ENCODE measurements at places on chromosomes 5 and 9.

DNA sequence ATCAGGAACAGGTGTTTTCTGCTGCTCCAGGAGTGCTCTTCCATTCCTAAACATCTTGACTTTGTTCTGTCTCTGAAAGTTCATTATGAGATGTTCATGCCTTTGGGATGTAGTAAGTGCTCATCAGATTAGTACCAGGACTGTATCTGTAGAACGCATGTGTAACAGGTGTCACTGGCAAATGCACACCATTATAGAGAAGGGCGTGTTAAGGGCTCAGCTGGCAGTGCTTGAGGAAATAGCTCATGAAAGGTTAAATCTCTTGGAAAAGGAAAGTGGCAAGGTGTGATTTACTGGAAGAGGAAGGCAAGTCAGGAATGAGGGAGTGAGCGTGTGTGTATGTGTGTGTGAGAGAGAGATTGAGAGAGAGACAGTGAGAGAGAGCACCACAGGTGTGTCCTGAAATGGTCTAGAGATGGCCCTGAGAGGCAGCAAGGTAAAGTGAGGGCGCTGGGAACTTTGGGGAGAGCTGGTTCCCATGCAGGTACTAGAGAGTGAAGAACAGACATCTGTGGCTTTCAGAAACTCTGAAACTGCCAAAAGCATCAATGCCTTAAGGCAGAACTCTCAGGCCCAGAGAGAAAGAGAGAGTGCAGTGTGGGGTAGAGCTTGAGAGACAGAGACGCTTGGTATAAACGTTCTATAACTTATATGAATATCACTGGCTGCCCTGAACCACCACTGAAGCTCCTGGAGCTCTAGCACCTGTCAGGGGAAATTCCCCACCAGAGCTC, 13.7 kb upstream of the CXCL14 start:
- DNase-seq = no peak

- DNase-seq = no peak
These were observed 345.9 kb upstream of the RIOK2 start for GRCh38 chr5:97528941-97529340.

GRCh38 chr5:74519679-74520078, 120.8 kb downstream of the ENC1 start:
- no peak for DNase-seq

DNA sequence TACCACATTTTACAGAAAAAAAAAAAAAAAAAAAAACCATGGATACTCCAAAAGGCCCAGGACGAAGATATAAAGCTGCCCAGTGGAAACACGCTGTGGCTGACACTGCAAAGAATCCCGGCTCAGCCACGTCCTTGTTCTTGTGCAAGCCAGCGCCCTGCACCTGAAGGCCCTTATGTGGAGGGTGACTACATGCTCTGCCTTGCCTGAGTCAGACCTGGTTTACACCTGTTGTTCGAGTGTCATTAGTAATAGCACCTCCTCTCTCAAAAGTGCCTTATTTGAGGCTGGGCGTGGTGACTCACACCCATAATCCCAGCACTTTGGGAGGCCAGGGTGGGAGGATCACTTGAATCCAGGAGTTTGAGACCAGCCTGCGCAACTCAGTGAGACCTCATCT, 54.3 kb upstream of the ZSWIM6 start:
- DNase-seq = no peak

DNA sequence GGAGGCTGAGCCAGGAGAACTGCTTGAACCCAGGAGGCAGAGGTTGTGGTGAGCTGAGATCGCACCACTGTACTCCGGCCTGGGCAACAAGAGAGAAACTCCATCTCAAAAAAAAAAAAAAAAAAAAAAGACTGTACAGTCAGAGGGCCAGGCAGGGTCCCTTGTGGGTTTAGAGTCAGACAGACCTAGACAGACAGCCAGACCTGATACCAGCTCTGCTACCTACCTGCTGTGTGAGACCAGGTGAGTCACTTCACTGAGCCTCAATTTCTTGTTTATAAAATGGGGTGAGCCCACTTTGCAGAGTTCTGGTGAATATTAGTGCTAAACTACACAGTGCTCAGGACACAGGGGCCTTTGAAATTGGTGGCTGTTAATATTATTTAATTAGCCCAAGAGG, 19.7 kb downstream of the TRIM14 start:
- DNase-seq = no peak

DNA sequence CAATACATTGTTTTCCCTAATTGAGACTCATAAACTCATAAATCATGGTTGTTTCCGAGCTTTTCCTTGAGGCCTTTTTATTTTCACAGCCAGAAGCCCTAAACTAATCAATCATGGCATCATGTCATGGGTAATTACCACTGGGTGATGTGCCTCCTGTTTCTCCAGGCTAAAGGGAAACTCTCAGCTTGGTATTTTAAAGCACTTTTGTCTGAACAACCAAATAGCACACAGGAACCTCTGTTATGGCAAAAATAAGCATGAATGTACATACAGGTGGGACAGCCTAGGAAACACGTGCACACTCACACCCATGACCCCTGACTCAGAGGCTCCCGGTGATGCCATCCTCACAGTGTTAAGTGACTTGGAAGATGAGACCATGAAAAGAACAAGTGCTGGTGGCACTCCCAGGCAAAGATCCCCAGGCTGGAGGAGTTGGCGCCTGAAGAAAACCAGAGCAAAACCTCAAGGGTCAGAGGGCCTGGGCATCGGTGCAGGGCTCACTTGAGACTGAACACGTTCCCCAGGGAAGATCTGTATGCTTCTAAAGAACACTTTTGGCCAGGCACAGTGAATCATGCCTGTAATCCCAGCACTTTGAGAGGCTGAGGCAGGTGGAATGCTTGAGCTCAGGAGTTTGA, 154.3 kb downstream of the ROR2 start:
- DNase-seq = no peak

- no peak for DNase-seq
These were observed 237.4 kb upstream of the PRDM9 start for GRCh38 chr5:23269981-23270380.

DNA sequence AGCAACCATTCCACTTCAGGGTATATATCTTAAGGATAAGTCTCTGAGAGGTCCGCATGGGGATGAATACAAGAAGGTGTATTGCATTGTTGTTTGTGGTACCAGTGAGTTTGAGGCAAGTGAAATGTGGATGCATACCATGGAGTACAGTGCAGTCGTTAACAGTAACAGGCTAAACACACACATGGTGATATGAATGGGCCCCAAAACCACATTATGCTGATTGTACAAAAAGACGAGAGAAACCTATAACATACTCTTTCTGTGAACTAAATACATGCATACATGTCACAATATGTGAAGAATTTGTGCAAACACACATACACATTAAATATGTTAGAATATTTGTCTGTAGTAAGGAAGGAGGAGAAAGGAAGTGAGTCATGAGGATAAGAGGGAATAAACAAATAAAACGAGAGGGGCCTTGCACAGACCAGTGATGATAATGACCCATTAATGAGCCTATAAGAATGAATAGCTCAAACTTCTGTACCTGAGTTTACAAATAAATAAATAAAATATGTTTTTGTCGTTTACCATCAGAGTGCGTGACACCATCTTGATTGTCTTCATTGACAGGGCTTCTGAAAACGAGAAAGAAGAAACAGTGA, 66.5 kb upstream of the RICTOR start:
- no peak for DNase-seq

- no peak for DNase-seq
These were observed 10.2 kb upstream of the GPR150 start for GRCh38 chr5:95609711-95610110.

GRCh38 chr5:14593326-14594021, 11.9 kb downstream of the OTULINL start:
- DNase-seq = no peak

DNA sequence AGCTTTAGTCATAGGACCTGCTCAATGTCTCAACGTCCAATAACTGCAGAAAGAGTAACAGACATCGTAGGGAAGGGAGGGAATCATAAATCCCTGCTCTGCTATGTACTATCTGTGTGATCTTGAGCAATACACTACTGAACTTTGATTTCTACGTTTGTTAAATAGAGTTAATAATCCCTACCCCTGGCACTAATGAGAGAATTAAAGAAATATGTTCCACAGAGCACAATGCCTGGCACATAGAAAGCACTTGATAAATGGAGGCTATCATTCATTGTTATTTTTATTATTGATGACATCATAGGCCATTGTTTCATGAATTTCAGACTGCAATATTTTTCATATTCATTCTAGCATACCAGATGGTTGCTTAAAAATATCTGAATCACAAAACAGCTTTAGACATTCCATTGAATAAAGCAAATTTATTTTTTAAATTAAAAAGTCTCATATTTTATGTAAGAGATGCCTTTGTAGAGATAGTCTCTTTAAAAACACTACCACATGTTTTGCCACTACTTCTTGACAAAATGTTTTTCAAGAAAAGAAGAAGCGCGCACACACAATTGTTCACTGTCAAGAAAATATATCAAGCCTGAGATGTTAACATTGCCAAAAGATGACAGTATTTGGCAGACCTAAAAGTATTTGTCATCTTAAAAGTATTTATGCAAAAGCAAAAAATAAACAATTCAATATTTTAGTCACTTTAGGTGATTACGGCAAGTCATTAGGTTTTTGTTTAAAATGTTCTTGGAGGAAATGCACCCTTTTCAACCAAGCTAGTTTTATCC, 108.5 kb downstream of the EBF1 start:
- no peak for DNase-seq

GRCh38 chr9:110256380-110257096, at the start of gene TXN:
TSS of gene TXN (minus strand) at chr9:110256507. CDS start at chr9:110256435, 72 bp downstream.
- peak; percentile 92 for DNase-seq

DNA sequence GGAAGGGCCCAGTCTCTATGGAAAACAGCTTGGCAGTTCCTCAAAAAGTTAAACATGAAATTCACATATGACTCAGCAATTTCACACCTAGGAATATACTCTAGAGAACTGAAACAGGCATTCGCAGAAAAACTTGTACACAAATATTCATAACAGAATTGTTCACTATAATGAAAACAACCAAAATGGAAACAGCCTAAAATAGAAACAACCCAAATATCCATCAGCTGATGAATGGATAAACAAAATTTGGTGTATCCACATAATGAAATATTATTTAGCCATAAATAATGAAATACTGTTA, 4.8 kb upstream of the GPR150 start:
- no peak for DNase-seq

- no peak for DNase-seq
These were observed 140.2 kb downstream of the CEP120 start for GRCh38 chr5:123283031-123283430.

DNA sequence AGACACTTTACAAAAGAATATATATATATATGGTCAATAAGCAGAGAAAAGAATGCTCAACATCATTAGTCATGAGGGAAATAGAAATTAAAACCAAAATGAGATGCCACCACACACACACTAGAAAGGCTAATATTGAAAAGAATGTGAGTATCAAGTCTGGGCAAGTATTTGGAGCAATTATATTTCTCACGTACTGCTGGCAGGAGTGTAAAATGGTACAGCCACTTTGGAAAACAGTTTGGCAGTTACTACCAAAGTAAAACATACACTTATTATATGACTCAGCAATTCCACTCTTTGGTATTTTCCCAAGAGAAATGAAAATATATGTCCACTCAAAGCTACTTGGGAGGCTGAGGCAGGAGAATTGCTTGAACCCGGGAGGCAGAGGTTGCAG, 29.8 kb downstream of the NEUROG1 start:
- no peak for DNase-seq

- DNase-seq = peak; percentile 64
These were observed 4.6 kb downstream of the CSF1R start for GRCh38 chr5:150081541-150082283.

GRCh38 chr5:44932922-44933585, 124.3 kb downstream of the MRPS30 start:
- no peak for DNase-seq

DNA sequence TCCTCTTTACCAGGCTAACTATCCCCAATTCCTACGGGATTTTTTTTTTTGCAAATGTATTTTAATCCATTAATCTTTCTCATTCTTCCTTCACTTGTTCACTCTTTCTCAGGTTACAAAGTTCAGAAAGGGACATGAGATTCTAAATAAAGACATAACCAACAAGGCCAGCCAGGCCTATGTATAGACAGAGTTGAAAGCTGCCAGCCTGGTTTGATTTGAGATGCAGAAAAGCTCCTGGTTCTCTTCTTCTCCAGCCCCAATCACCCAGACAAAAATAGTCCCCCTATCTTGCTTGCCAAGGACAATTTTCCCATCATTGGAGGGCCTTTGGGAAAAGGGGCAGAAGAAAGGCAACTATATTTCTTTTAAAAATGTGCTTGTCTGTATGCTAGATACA, 398.8 kb downstream of the NFIB start:
- DNase-seq = no peak

DNA sequence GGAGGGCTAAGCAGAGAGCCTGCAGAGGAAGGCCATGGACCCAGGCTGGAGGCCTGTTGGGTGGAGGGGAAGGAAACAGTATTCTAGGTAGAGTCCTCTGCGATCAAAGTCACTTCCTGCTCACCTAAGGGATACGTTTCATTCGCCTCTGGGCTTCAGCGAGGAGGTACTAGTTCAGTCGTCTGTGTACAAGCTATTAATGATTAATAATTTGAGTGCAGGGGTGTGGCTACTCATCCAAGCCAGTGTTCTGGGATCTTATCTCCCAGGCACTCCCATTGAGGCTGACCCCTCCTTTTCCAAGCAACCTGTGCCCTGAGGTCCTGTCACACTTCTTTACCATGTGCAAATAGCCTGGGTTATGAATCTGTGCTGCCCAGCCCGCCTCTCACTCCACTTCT, 25.2 kb downstream of the RALGPS1 start:
- DNase-seq = peak; percentile 48

DNA sequence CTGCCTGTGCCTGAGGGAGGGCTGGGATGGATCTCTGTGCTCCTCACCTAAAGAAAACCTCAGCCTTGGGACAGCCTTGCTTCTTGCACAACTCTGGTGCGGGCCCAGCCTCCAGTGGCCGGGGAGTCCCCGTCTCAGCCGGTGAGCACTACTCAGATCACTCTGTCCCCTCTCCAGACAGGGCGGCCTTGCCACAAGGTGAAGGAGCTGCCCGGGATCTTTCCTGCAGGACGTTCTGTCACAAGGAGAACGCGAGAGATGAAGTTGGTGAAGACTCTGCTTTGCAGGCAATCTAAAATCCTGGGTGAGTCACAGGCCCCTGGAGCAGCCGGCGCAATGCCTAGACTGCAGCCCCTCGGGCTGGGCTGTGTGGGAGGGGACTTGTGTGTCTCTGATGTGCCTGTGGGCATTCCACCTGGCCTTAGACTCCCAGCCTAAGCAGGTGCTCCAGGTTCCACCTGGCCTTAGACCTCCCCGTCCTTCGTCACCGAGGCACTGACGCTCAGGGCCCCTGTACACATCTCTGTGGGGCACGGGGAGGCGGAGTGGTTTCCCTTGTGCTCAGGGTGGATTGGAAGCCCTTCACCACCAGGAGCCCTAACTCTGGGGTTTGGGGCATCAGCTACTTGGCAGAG, 15.2 kb upstream of the IRX4 start:
- no peak for DNase-seq
